ENCODE measurements at places on chromosomes 5 and 9.

- no peak for DNase-seq
Measured at GRCh38 chr9:121641224-121641611, 10.2 kb upstream of the DAB2IP start.

GRCh38 chr5:1106385-1107166 lies 5.3 kb downstream of the SLC12A7 start:
- no peak for DNase-seq

GRCh38 chr9:115084709-115085108 lies 33.2 kb downstream of the TNC start:
- no peak for DNase-seq

GRCh38 chr5:91848453-91848852 lies 465.3 kb upstream of the ARRDC3 start:
- DNase-seq, result no peak

- DNase-seq, result no peak
Measured at GRCh38 chr5:102809033-102809432, 53.9 kb downstream of the PAM start.

GRCh38 chr5:104049752-104050151 lies 487.2 kb upstream of the NUDT12 start:
- no peak for DNase-seq

DNA sequence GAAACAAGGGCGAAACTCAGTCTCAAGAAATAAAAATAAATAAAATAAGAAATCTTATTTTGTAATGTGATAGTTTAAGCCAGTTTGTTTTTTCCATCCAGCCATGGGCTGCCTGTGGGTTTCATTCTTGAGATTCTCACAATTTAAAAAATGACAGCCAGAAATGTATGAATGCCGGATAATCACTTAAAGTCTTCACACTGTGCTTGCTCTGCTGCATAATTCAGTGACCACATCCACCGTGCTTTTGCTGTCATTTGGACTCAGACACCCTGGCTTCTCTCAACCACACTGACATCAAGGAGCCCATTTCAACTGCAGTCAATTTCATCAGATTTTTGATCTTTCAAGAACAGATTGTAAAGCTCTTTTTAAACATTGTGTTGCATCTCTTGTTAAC lies 61.0 kb upstream of the DAPK1 start:
- no peak for DNase-seq

GRCh38 chr9:134648701-134649530 lies 7.3 kb downstream of the COL5A1 start:
- DNase-seq, result no peak

GRCh38 chr5:104111632-104112031 lies 549.0 kb upstream of the NUDT12 start:
- no peak for DNase-seq

DNA sequence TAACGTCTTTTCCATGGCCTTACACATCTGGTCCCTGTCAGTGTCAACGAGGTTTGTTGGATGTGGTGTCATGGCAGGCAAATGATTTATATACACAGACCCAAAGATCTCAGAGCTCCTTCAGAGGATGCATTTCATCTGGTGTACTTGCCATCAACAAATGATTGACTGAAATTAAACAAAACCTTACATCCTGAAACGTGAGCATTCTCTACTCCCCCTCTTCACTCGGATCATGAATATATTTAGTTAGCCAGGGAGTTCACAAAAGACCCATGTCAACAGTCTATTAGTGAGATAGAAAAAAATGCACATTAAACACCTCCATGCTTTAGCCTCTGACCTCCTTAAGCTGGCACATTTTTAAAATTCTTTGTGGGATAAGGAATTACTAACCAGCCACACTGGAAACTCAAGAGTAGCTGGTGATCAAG lies 215.6 kb downstream of the EFNA5 start:
- DNase-seq, result no peak

DNA sequence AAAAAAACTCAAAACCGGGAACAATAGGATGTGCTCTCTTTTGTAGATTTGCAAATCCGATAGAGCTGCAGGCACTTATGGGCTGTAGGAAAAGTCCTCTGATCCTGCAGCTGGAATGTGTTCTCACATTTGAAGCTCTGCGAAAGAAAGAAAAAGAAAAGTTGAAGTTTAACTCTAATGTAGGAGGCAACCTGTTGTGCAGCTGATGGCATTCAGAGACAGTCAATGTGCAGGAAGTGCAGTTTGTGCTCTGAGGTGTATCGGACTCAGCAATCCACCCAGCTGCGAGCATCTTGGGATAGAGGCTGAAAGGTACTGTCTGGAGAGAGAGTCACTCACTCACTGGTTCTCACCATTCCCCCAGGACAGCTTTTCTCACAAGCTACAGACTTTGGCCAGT lies 339.2 kb downstream of the AGTPBP1 start:
- DNase-seq, result no peak

DNA sequence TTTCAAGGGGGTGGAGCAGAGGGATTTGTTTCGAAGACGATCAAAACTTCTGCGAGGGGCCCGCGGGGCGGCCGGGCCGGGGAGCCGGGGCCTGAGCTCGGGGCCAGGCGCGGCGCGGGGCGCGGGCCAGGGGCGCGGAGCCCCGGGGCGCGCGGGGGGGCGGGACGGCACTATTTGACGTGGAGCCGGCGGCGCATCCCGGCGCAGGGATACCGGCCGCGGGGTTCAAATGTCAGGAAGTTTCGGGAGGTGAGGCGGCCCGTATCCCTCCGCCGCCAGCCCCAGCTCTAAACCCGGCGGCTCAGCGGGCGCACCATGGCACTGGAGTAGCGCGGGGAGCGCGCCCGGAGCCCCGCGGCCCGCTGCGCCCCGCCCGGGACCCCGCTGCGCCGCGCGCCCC lies at the start of gene LMX1B:
Gene LMX1B, plus strand, starts transcription at position 278 of the 400 bp plus-strand sequence. CDS start 522 bp downstream, outside the sequence.
- no peak for DNase-seq

DNA sequence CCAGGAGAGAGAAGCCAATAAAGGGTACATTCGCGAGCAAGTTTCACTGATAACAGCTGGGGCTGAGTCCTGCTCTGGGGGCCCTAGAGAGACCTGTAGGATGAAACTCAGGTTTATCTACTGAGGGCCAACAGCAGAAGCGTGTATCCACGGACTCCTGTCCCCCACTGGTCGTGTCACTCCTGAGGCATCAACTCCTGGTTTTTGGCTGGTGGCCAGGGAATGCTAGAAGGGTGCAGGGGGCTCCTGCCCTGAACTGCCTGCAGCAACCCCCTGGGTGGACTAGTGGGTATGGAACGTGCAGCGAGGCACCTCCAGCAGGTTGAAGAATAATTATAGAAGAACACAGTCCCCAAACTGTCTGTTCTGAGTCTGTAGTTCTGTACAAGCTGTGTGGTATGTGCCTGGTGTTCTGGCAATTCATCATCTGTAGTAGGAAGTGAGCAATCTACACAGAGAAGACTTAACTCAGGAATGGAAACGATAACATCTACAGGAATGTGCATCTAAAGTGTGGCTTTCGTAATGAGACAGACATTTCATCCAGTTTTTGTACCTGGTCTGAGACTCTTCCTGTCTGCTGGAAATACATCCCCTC lies 64.5 kb upstream of the GNA14 start:
- no peak for DNase-seq
